NCI-H1105 treated with DMSO at 0.1 percent for 48 hours (cell line): ENCODE measurements at places on chromosomes 7 and 10.

GRCh38 chr10:121694966-121695643, 96.9 kb upstream of the FGFR2 start:
- no peak for DNase-seq

DNA sequence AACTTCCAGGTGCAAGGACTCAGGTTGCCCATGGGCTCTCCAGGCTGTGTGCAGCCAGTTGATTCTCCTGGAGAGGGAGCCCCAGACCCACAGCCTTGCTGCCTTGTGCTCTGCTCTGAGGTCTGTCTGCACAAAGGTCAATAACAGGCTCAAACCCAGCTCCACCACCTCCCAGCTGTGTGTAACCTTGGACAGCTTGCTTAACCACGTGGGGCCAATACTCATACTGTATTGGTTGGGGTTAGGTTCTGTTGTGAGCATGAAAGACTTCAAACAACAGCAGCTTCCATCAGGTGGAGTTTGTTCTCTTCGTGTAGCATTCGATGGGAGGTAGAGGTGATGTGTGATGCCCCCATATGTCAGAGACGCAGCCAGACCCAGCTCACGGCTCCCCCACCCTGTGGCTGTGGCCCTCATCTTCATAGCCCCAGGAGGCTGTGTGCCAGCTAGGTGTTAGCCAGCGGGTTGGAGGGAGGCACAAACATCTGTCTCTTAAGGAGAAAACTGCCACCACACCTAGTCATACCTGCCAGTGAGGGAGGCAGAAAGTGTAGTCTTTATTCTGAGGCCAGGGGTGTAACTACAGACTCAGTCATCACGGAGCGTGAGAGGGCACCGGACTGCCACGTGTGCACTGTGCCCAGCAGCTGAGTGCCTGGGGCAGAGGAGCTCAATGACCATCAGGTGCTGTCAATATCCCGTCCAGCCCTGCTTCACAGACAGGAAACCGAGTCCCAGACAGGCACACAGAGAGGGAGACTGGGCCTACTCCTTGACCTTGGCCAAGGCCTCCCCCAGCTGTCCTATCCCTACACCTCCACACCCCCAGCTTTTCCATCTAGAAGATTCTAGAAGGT, 8.1 kb upstream of the POLD2 start:
- DNase-seq, result no peak

DNA sequence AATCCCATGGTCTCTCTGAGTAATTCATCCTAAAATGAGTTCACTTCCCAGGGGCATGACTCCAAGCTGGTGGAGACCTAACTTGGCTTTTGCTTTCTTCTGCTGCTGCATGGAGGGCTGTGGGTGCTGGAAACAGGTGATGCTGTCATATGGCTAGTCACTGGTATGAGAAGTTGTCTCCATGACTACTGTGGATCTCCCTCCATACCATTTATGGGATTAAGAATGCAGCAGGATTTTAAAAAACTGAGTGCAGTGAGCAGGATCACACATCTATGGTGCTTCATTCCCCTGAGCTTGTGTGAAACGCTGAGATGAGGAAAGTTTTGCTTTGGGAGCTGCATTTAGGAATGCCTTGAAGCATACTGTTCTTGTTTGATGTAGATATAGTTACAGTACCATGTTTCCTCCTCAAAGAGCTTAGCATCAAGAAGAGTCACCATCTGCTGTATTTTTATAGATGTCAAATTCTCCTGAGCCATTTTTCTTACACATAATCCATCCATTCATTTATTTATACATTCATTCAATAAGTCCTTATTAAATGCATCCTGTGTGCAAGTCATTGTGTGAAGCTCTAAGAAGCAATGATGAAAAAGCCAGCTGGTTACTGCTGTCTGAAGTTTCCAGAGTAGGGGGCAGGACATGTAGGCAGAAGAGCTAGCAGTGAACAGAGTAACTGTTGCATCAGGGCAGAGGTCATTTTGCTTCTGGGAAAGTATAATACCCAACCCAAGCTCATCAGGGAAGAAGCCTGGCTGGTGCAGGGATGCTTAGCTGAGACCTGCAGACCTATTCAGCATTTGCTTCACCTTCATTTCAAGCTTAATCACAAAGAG, 534.8 kb downstream of the AUTS2 start:
- peak; percentile 34 for DNase-seq

GRCh38 chr7:26156451-26157420, 4.7 kb downstream of the NFE2L3 start:
- no peak for DNase-seq

DNA sequence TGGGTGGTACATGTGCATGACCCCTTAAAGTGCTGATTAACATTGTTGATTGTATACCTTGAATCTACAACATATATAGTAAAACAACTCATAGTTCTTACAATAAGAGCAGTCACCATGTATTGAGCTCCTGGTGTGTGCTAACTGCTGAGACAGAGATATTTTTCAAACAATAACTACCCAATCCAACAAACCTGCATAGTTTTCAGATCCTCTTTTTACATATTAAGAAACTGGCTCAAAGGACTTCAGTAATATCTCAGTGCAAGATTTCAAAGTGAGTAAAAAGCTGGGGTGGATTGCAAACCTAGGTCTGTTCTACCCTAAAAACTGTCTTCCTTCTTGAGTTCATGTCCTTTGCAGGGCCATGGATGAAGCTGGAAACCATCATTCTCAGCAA, 272.2 kb downstream of the SNX13 start:
- DNase-seq, result no peak

GRCh38 chr7:81803267-81803666, 33.4 kb upstream of the HGF start:
- no peak for DNase-seq

- DNase-seq, result no peak
Measured at GRCh38 chr10:93712593-93712992, 10.2 kb upstream of the FRA10AC1 start.

DNA sequence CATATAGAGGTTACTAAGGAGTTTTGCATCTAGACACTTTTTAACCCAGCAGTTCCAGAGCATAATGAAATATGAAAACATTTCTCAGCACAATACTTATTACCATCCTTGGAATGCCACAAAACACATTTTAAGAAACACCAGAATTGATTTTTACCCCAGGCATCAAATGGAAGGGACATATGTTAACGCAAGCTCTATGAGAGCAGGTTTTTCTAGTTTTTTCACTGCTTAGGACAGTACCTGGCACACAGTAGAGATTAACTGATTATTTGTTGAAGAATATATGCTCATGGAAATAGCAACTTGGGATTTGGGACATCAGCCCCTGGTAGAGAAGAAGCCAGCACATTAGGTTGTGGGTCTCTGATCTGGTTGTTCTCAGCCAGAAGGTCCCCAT, 67.0 kb upstream of the ARID5B start:
- DNase-seq, result no peak

DNA sequence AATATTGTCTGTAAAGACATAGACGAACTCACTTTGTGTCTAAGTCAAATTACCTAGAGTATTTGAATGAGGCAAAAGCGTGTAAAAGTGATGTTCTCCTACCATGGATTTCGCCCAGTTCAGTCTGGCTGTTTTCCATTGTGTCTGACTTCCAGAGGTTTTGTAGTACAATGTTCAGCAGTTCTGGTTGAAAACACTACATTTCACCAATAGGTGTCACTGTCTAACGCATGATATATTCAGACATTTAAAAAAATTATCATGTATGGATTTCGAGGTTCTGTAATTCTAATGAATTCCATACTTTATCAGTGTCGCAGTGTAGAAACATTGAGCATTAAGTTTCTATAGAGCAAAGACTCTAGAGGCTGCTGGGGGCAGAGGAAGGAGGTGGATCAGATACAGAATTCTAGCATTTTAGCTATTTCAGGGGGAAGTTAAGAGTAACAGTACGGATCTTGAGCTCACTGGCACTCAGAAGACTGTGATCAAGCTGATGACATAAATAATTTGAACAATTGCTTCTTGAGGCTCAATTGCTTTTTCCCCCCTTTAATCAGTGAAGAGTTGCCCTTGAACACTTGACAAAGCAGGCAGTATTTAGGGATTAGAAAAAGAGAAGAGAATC, 196.9 kb upstream of the RHOBTB1 start:
- DNase-seq, result peak; percentile 46

- DNase-seq, result no peak
Measured at GRCh38 chr10:46077731-46078413, 31.8 kb upstream of the MSMB start.

DNA sequence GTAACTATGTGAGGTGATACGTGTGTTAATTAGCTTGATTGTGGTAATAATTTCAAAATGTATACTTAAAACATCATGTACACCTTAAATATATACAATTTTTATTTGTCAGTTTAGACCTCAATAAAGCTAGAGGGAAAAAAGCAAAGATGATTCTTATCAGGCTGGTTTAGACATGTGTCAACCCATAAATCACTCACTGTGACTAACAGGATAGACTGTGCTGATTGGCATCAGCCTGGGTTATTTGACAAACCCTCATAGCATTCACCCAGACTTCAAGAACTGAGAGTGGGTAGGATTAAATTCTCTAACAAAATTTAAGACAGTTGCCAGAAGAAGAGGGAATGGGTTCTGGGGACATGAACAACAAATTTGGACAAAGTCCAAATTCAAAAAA, 73.8 kb upstream of the TMEM140 start:
- DNase-seq, result no peak

DNA sequence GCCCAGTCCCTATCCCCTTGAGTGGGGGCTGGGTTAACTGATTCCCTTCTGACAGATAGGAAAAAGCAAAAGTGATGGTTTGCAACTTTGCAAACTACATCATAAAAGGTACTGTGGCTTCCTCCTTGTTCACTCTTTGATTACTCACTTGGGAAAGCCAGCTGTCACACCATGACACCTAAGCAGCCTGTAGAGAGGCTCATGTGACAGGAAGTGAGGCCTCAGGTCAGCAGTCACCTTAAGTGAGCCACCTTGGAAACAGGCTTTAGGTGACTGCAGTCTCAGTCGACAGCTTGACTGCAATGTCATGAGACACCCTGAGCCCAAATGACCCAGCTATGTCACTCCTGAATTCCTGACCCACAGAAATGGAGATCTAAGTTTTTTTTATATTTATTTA, 4.3 kb upstream of the CHCHD2 start:
- DNase-seq, result no peak

DNA sequence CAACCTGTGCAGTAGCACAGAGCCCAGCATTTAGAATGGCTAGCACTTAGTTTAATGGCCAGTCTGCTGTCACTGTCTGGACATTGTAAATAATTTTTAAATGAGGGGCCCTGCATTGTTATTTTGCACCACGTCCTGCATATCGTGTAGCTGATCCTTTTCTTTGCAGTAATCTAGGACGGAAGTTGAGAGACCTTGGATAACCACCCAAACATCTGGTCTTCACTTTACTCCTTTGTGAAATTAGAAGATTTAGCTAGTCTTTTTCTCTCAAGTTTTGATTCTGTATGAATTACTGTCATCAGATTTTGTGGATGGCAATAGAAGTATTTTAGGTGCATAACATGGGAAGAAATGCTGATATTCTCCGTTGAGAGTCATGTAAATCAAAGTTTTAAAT, 1.9 kb downstream of the MIOS start:
- DNase-seq, result no peak

GRCh38 chr10:34696423-34696822, 118.7 kb downstream of the PARD3 start:
- no peak for DNase-seq

GRCh38 chr7:128892521-128893250, 17.8 kb downstream of the KCP start:
- DNase-seq, result no peak

DNA sequence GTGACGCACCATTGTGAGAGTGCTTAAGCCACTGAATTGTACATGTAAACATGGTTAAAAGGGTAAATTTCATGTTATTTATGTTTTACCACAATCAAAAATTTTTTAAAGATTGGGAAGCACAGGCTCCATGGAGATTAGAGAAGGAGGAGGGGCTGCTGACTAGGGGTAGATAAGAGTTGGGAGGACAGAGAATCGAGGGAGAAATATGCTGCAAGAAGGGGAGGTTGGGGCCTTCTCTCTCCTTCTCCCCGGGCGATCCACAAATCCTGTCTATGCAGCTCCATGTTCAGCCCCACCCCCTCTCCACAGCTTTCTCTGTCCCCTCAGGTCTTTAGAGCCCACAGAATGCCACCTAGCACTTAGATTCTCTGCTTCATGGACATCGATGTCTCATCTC, 12.1 kb downstream of the ZNF467 start:
- no peak for DNase-seq

- DNase-seq, result peak; percentile 95
Measured at GRCh38 chr7:23470330-23471105, at the start of gene IGF2BP3. IGF2BP3 (minus strand) TSS chr7:23470491; CDS start chr7:23470110, 381 bp downstream.

- no peak for DNase-seq
Measured at GRCh38 chr7:46999866-47000265, 582.0 kb downstream of the TNS3 start.

- no peak for DNase-seq
Measured at GRCh38 chr10:17548162-17548561, 69.0 kb downstream of the HACD1 start.

GRCh38 chr7:70463352-70463938, 668.5 kb upstream of the GALNT17 start:
- no peak for DNase-seq

DNA sequence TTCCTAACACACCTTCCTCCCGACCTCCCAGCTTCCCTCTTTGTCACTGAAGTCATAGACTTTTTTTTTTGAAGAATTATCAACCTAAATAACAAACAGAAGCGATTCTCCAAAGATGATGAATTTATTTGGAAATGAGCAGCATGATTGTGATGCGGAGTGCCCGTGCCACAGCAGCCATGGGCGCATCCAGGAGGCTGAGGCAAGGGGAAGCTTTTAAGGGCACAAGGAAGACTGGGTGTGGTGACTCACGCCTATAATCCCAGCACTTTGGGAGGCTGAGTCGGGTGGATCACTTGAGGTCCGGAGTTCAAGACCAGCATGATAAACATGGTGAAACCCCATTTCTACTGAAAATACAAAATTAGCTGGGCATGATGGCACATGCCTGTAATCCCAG, 16.2 kb upstream of the GIMAP8 start:
- DNase-seq, result no peak

- no peak for DNase-seq
Measured at GRCh38 chr10:6746782-6747181, 166.7 kb upstream of the PRKCQ start.

- DNase-seq, result no peak
Measured at GRCh38 chr10:132506711-132507408, 30.7 kb upstream of the INPP5A start.

- no peak for DNase-seq
Measured at GRCh38 chr7:22718911-22719420, 8.0 kb upstream of the IL6 start.

DNA sequence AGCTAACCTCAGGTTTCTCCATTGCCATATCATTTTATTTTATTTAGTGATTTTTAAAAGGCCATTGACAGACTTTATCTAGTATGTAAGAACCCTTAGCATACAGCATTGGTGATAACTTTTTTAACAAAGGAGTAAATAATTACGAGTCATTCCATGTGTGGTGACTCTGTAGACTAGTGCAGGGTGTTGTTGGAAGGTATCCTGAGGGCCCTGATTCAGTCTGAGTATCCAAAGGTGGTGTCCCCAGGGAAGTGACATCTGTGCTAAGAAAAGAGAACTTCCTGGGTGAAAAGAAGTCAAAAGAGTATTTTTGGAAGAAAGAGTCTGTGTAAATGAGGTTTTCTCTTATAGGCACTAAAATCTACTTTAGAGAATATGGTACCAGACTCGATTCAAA, 308.4 kb downstream of the C7orf25 start:
- DNase-seq, result no peak

- peak; percentile 51 for DNase-seq
Measured at GRCh38 chr7:8365499-8366110, 67.8 kb upstream of the NXPH1 start.

- DNase-seq, result no peak
Measured at GRCh38 chr7:129370812-129371211, 63.4 kb upstream of the STRIP2 start.

GRCh38 chr10:109592391-109592790, 330.9 kb downstream of the XPNPEP1 start:
- no peak for DNase-seq
